ENCODE measurements at places on chromosomes 3 and 15. TPM values are rescaled to one million over a fixed set of nuclear protein-coding genes. Genes with fewer than 3 reads are reported as not detected.

The SMCO1 gene
- total RNA-seq, result not detected

The SCN11A gene
- total RNA-seq, result 0.13 TPM

GRCh38 chr3:175187586-175187985 is 328.5 kb downstream of the NAALADL2 start:
- no peaks in the 10 kb centered on the region for H3K27me3 ChIP-seq
- no peaks in the 10 kb centered on the region for H3K36me3 ChIP-seq
- H3K4me3 ChIP-seq, result no peak overlapping the region
- H3K4me1 ChIP-seq, result no peaks in the 10 kb centered on the region

GRCh38 chr15:86540840-86541467 is 461.3 kb downstream of the AGBL1 start:
- H3K4me1 ChIP-seq, result no peaks in the 10 kb centered on the region
- H3K27ac ChIP-seq, result peak overlapping the region; percentile 67
- no peak for DNase-seq
- H3K36me3 ChIP-seq, result no peaks in the 10 kb centered on the region
- no peak overlapping the region for H3K4me3 ChIP-seq

DNA sequence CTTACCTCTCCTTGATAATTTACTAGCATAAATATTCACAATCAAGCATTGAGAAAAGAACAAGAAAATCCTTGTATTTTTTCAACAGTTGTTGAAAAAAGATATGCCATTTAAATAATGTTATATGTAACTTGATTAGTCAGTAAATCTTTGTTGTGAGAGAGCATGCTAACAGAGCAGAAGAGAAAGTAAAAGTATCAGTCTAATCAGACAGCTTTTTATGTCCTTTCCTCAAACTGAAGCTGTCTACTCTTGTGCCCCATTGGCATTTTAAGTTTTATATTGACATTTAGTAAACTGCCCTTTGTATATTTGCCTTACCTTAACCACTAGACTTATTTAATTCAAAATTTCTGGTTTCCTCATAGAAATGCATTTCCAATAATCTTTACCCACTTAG is 668.7 kb downstream of the OTOL1 start:
- DNase-seq, result no peak
- no peak overlapping the region for H3K27ac ChIP-seq
- no peaks in the 10 kb centered on the region for H3K27me3 ChIP-seq
- no peaks in the 10 kb centered on the region for H3K36me3 ChIP-seq
- H3K4me1 ChIP-seq, result no peaks in the 10 kb centered on the region
- no peak overlapping the region for H3K4me3 ChIP-seq

- H3K36me3 ChIP-seq, result peaks cover 47% of the 10 kb centered on the region
- no peak overlapping the region for H3K4me3 ChIP-seq
- no peak overlapping the region for H3K27ac ChIP-seq
- no peak for DNase-seq
- H3K4me1 ChIP-seq, result peaks cover 10% of the 10 kb centered on the region
- no peaks in the 10 kb centered on the region for H3K27me3 ChIP-seq
Observed at GRCh38 chr3:52843108-52843865, 8.5 kb upstream of the MUSTN1 start.

Measured in left lung (tissue), 14 donors.